ENCODE measurements at places on chromosomes 7 and 10.
A peak's percentile ranks its signal among the peaks of the same experiment; 100 is the strongest.

- no peak for DNase-seq
Observed at GRCh38 chr10:113243311-113243710, 293.3 kb downstream of the TCF7L2 start.

DNA sequence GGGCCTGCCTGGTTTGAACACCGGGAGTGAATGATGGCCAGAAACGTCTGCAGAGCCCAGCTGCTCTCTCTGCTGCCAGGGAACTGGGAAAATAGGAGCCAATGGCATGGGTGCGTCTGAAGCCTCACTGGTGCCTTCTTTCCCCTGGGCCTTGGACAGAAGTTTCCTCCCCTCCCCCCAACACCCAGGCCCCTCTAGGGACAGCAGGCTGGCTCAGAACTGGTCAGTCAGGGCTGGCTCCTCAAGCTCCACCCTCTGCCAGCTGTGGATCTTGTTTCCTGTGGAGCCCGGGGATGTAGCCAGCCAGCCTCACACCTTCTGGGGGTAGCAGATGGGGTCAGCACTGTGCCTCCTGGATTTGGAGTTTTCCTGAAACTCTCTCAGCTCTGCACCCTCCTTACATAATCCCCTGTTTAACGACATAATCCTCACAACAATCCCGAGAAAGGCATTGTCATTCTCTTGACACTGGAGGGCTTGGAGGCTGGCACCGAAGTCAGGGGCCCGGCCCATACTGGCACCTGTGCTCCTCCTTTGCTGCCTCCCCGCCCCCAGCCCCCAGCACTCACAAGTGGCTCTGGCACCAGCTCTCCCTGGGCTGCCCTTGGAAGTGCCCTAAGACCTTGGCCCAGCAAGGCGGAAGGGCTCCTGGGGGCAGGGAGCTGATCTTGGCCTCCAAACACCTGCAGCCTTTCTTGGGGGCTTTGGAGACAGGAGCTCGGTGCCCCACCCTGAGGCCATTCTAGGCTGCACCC lies 5.7 kb downstream of the LDB3 start:
- DNase-seq: no peak

GRCh38 chr7:156594283-156595080 lies 46.1 kb upstream of the RNF32 start:
- DNase-seq: no peak

- DNase-seq: no peak
Observed at GRCh38 chr7:115124409-115124939, 202.6 kb downstream of the MDFIC start.

GRCh38 chr7:123594813-123595241 lies 6.8 kb upstream of the ASB15 start:
- DNase-seq: no peak

GRCh38 chr10:29916669-29917068 lies 142.7 kb downstream of the JCAD start:
- no peak for DNase-seq

DNA sequence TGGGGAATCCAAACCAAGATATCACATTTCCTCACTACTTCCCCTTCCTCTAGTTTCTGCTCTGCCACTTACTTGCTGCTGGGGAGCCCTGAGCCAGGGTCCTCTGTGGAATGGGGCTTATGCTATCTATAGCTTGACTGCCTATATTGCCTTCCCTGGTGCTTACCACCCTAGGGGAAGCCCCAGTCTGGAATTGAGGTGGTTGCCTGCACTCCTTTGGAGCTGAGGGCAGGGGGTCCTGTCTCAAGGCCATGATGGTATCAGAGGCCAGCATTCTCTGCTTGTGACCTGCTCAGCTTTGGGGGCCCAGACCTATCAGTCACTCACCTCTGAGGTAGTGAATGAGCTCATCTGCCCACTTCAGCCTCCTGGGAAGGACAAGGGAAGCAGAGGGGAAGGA lies 29.3 kb upstream of the INMT start:
- no peak for DNase-seq

GRCh38 chr7:37916017-37916672 lies 472 bp downstream of the SFRP4 start:
- no peak for DNase-seq

DNA sequence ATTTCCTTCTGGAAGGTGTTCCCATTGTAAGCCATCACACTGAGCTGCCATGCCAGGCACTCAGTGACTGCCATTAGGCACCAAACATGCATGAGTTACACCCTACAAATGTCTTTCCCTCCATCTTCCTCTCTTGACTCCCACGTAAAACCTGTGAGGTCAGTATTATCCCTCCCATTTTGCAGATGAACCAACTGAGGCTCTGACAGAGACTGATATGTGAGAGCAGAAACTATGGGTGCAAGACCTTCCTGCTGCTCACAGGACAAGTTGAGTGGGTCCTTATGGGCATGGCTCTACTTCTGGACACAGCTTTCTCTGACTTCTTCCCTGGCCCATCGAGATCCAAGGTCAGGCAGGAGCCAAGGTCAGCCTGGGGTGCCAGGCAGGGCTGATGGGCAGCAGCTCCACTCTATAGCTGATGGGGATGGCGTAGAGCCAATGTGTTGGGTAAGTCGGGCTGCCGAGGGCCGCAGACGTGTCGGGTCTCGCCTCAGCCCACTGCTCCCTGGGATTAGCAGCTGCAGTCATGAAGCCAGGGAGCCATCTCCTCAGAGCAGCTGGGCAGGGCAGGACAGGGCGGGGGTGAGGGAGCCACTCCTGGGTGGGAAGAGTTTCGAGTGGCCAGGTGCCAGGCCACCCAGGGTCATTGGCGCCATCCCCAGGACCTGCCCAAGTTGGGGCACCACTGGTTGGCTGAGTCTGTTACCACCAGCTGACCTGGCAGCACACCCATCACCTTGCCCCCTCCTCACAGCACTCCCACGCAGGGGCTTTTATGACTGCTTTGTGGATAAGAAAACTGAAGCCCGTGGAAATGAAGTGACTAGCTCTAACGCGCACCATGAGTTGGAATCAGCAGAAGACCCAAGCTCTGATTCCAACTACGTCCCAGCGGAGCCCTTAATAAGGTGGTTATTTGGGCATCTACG lies 117.8 kb upstream of the ZMIZ1 start:
- no peak for DNase-seq

GRCh38 chr7:39741942-39742623 lies 118.7 kb downstream of the RALA start:
- no peak for DNase-seq

DNA sequence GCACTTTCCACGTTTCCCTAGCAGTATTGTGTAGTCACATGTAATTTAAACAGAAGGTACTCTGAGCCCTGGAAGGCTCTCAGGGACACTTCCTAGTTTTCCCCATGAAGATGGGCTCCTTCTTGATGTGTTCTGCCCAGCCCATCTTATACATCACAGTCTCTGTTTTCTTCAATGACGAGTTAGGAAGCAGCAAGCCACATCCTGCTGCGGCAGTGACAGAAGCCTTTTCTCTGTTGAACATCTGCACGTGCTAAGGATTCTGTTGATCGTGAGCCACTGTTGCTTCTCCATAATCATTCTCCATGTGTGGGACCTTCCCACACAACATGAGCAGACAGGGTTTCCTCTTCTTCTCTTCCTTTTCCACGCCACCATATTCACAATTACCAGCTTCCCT lies 298.0 kb upstream of the IMMP2L start:
- DNase-seq: no peak

DNA sequence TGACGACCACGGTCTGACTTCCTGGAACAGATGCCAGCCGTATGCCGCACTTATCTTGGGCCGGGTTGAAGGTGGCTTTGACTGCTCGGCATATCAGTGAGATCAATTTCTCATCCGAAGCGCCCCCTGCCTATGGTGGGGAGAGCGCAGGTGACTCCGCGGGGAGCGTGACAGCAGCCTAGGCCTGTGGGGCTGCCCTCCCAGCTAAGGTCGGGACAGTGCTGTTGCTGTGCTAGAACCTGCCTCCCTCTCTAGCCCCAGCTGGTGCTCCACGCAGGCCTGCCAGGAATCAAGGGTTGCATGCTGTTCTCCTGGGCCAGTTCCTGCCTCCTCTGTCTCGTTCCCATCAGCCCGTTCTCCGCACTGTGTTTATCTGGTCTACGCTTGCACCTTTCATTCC lies 49.8 kb downstream of the PODXL start:
- no peak for DNase-seq

GRCh38 chr10:100528921-100529474 lies 673 bp downstream of the NDUFB8 start:
- DNase-seq: no peak

DNA sequence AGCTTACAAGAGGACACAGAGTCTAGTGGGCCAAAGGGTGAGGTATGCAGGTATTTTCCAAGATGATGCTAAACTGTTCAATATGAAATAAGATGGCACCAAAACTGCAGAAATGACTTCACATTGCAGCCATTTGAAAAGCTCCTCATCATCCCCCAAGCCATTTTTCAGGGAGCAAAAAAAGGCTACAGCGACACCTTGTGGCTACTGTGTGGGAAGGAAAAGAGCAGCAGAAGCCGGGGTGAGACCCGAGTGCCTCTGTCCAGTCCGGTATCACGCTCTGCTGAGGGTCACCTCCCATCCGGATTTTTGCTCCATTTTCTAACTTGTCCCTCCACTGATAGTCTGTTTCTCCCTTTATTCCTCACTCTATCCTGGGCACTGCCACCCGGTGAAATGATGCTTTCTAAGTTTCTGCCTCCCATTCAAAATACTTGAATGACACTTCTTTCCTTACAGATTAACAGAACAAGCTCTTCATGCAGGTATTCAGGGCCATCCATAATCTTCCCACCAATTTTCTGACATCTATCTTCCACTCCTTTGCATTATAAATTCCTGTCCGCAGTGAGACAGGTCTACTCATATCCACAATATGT lies 220.2 kb downstream of the DGKI start:
- peak; percentile 42 for DNase-seq

DNA sequence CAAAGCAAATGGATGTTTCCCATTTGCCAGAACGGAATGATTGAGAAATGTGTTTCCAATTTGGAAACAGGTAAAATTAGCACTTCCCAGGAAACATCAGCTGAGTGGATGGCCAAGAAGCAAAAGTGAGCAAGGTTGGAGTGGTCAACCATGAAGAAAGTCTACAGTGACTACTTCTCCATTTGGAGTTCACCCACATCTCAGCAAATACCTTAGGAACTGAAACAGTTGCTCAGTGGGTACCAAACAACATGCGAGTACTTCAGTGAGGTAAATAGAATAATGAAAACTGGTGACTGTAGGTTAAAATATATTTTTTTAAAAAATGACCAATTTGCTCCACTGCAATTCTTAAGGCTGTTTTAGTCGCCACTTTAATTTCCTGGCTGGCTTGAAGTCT lies 57.7 kb downstream of the SLC16A9 start:
- DNase-seq: no peak

DNA sequence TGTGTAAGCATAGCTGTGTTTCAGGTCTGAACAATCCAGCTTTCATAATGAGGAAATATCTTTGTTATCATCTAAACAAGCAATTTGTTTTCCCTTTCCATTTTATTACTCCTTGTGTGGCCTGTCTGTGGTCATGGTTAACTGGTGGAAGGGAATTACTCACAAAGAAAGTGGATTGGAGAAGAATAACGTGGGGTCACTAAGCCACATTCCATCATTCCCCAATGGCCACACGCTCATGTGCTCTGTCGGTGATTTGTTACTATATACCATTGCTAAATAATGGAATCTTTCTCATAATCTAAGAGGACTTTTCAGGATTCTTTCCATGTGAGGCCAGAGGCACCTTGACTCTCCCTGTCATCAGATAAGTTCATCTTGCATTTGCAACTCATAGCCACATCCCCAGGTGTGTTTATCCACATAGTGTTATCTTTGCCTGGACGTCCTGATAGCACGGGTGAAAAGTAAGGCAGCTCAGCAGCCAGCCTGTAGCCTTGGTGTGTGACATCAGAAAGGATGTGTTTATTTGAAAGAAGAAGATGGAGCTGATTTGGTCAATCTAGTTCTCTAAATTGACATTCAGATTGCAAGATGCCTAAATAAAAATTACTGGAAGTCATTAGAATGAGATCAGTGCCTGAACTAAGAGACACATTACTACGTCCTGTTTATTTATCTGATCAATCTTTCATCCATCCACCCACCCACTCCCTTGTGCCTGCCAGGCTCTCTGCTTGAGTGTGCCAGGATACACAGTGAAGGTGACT lies 128.9 kb downstream of the CELF2 start:
- DNase-seq: no peak

DNA sequence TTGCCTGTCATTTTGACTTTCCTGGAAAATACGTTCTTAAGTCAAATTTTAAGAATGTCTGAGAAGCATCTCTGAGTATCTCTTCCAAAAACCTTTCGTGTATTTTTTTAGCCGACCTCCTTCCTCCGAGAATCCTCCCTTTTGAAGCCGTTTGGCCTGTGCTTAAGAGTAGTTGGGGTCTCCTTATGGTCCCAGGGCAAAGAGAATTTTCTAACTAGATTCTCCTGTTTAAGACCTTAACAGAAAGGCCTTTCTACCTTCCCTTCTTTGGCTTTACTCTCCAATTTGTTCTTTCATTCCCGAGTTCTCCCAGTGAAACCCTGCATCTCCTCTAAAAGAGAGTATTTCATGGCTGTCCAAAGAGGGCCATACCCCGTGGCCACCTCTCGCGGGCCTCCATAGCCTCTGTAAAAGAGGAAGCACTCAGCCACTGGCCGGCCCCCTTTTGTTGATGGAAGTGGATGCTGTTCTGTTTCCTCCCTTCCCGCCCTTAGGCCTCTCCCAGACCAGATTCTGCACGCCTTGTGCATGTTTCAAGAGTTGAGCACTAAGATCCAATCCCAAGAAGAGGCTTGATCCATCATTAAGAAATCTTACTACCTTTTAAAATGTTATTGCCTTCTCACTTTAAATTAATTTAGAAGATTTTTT lies 6.6 kb upstream of the FEZF1 start:
- DNase-seq: no peak

DNA sequence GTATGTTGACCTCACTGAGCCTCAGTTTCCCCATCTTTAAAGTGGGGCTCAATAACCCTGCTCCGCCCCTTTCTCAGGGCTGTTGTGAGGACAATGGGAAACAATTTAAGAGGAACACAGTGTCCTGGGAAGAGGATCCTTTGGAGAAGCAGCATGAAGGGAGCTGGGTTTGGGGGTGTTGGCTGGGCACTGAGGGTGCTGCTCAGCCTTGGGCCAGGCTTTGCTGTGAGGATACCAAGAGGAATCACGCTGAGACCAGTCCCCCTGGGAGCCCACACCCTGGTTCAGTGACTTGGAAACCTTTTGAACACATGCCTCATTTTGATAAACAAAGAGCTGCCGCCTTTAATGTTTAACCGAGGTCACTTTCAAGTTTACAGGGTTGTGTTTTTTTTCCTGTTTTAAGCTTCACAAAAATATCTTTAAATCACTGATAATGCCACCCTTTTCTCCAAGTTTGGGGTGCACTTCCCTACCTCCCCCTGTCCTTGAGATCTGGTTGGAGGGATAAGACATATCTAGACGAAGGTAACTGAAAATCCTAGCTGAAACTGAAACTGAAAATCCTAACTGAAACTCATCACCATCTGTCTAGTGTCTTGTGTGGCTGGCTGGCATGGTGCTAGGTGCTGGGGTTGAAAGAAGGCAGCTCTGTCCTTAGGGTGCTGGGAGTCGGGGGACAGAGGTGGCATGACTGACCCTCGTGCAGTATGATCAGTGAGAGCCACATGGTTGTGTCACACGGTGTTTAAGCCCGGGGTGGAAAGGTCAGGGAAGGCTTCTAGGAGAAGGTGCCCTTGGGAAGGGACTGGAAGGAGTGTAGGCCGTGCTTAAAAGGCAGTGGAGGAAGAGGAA lies 27.7 kb downstream of the ZNF775 start:
- no peak for DNase-seq

- DNase-seq: no peak
Observed at GRCh38 chr7:105680505-105681187, 99.4 kb upstream of the EFCAB10 start.

All from Panc1 (cell line).